Astrocyte of the hippocampus (primary cell): ENCODE measurements at places on chromosomes 11 and 22.
A peak's percentile ranks its signal among the peaks of the same experiment; 100 is the strongest.

DNA sequence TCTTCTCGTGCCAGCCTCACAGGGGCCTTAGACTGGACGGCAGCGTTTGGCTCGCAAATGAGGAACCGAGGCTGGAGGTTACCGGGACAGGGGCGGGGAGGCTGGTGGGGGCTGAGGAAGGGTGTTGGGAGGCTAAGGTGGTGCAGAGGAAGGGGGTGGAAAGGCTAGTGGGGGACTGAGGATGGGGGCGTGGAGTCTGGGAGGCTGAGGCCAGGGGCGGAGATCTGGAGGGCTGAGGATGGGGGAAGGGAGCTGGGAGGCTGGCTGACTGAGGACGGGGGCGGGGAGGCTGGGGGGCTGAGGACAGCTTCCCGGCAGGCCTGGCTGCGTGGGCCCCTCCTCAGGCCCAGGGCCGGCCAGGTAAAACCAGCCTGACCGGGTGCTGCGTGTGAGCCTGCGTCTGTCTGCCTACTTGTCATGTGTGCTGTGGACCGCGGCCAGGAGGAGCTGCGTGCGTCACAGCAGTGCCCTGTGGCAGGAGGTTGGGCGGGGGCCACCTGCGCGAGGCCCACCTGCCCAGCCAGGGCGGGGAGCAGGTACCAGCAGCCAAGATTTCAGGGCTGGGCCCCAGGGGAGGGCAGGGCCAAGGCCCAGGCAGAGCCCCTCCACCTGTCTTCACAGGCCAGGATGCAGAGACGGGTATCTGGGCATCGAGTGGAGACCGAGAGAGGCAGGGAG is 9.4 kb upstream of the PIM3 start:
- peak; percentile 52 for DNase-seq

DNA sequence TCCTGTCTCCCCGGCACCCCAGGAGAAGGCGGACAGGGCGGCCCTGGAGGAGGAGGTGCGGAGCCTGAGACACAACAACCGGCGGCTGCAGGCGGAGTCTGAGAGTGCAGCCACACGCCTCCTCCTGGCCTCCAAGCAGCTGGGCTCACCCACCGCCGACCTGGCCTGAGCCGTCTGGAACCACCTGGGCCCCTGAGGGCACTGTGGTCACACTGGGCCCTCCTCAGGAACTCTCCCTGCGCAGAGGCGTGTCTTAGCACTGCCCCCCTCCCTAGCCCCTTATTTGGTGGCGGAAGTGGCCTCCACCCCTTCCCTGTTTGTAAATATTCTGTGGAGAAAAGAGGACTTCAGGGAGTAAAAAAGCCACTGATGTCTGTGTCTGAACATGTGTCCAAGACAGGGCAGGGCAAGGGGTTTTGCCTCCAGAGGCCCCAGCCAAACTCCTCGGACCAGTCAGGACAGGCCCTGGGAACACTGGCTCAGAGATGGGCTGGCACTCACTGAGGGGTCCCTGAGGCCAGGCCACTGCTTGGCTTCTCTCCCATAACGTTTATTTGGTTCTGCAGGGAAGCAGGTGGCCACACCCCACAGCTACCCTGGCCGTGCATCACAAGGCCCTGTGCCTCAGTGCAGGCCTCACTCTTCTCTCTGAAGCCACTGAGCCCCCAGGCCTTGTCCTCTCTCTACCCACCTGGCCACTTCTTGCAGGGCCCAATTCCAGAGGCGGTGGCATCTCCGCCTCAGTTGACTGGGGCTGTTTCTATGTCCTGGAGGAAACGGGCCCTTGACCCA is 12.0 kb downstream of the RELA start:
- no peak for DNase-seq

GRCh38 chr11:27408246-27408800 is 45.3 kb upstream of the CCDC34 start:
- DNase-seq: no peak

- peak; percentile 43 for DNase-seq
Observed at GRCh38 chr11:74783241-74783871, 34.7 kb downstream of the RNF169 start.

- DNase-seq: no peak
Observed at GRCh38 chr11:11502263-11502861, 119.4 kb downstream of the GALNT18 start.

DNA sequence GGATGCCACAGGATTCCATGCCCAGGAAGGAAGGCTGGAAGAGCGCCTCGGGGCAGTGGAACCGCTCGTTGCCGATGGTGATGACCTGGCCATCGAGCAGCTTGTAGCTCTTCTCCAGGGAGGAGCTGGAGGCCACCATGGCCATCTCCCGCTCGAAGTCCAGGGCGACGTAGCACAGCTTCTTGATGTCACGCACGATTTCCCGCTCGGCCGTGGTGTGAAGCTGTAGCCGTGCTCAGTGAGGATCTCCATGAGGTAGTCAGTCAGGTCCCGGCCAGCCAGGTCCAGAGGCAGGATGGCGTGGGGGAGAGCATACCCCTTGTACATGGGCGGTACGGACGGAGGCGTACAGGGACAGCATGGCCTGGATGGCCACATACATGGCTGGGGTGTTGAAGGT is 17.9 kb upstream of the EP300 start:
- no peak for DNase-seq

- peak; percentile 30 for DNase-seq
Observed at GRCh38 chr11:12235553-12235946, 125.2 kb downstream of the MICAL2 start.

- DNase-seq: no peak
Observed at GRCh38 chr11:117950993-117951961, 22.1 kb upstream of the TMPRSS13 start.

DNA sequence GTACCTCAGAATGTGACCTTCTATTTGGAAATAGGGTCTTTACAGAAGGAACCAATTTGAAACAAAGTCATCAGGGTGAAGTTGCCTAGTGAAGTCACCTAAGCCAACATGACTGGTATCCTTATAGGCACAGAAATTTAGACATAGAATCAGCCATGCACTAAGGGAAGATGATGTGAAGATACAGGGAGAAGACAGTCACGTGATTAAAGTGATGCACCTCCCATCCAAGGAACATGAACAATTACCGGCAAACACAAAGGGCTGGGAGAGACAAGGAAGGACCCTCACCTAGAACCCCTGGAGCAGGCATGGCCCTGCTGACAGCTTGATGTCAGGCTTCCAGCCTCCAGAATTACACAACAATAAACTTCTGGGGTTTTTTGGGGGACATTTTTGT is 3.2 kb upstream of the CRYBB2 start:
- no peak for DNase-seq

DNA sequence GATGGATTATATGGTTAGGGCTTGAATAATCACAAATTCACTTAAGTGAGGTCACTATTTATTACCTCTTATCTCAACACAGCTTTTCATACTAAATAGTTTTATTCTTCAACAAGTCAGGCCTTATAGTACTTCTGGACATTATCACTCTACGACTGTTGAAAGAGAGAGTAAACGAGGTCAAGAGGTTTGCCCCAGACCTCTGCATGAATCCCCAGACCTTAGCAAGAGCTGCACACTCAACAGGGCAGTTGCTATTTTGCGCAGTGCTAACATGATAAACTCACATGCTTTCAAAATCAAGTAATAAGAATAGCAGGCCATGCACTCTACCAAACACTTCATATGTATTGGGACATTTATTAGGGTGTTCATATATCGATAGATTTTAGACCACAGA is 60.5 kb downstream of the DDI1 start:
- DNase-seq: no peak

GRCh38 chr11:17343907-17344306 is 7.7 kb upstream of the NCR3LG1 start:
- DNase-seq: peak; percentile 71

GRCh38 chr11:3964056-3964455 is 108.6 kb downstream of the STIM1 start:
- no peak for DNase-seq

DNA sequence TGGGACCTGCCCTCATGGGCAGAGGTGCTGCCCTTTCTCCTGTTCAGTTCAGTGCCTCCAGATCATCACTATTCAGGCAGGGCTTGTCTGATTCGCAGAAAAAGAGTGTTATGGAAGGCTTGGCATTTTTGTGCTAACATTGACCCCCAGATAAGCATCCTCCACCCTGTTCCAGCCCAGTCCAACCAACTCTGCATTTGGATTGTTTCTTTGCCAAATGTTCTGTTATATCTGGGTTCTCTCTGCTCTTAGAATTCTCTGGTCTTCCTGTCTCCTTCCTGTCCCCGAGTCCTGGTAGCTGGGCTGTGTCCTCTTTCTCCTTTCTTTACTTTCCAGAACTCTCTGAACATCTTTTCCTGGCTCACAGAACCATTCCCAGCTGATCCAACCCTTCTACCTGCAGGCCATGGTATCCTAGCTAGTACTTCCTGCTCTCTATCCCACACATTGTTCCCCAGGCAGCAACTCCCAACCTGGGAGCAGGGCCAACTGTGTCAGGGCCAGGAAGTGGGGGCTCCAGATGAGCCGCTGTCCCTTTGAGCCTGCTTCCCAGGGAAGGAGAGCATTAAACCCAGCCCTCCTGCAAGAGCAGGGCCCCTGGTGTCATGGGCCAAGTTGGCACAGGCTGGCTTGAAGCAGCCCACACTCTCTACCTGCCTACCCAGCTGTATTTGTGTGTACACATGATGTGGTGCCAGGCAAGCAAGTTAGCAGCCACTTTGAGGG is 280.7 kb upstream of the CADM1 start:
- peak; percentile 31 for DNase-seq

DNA sequence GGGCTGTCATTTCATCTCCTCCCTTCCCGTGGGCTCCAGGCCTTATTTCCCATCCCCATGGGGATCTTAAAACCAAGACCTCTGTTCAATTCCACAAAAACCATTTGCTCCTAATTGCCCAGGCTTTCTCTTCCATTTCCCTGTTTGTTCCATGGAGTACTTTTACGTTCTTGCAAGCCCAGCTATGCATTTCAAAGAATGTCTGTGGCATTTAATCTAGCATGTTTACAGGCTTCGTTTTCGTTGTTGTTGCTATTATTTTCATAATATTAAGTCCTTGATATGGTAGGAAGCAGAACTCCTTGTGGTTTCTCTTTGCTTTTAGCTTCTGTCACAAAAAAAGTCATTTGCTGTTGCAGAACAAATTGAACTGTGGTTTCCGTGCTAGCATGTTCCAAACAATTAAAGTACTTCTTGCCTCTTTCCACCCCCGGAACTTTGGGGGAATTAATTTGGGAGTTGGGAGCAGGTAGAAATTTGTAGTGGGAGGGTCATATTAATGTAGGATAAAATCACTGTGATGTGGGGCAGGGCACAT is 68.1 kb upstream of the SLC22A12 start:
- DNase-seq: no peak

GRCh38 chr11:86577644-86578636 is 94.5 kb downstream of the ME3 start:
- peak; percentile 84 for DNase-seq

DNA sequence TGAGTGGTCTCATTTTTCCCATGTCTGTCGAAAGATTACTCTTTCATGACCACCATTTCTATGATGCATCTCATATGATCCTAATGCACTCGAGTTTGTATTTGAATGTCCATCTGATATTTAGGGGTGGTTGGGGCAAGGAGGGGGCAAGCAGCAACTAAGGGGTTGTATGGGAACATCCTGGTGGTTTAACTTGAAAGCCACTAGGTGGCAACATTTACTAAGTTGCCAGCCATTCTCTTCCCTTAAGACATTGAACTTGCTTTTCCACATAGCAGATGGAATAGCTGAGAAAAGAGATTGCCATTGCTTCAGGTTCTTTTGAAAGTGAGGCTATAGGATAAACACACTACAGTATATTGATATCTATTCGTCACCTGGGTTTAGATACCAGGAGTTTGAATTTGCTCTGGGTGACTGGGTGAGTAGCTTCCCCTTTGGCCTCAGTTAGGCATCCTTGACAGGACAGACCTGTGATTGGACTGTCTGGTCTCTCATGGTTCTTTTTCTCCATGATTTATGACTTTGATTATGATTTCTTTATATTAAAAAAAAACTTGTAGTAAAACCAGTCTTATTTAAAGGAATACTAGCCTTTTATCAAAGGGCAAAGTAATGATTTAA is 32.4 kb downstream of the NF2 start:
- peak; percentile 81 for DNase-seq

DNA sequence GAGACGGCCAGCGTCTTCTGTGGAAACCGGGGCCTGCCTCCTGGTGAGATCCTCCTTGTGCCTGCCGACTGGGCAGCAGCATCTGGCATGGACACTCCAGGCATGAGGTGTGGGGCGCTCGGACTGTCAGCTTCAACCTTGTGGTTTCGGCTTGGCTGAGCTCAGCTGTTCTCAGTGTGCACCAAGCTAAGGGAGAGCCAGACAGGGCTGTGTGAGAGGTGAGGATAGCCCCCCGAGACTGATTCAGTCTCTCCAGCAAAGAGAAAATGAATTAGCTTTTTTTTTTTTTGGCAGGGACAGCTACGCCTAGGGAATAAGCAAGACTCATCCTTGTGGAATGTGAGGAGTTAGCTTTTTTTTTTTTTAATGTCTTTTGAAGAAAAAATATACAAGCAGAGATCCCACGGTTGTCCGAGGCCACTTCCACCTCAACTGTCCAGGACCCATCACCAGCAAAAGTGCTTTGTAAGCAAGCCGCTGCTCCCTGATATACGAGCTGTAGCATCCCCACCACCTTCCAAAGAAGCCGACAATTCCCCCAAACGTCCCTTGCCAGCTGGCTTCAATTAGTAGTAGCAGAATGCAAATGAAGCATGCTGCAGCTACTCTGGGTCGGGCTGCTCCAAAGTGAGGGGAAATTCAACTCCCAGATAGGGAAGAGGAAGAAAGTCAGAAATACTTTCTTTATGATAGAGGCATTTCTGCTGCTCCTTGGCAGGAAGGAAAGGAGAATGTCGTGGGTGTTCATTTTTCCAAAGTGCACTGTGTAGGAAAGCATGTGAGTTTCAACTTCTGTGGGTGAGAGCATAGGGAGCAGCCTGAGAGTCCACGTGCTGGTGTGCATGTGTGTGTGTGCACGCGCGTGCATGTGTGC is 9.7 kb upstream of the THY1 start:
- DNase-seq: peak; percentile 86

GRCh38 chr22:41827671-41828070 is 5.2 kb upstream of the SREBF2 start:
- no peak for DNase-seq

- DNase-seq: peak; percentile 34
Observed at GRCh38 chr11:127199306-127199801, 198.8 kb upstream of the KIRREL3 start.
